ENCODE measurements at places on chromosomes 16 and 17.

GRCh38 chr16:89721546-89722391 lies 432 bp downstream of the ZNF276 start:
- DNase-seq, result peak; percentile 49

- no peak for DNase-seq
Measured at GRCh38 chr16:87057951-87058560, 259.1 kb downstream of the C16orf95 start.

DNA sequence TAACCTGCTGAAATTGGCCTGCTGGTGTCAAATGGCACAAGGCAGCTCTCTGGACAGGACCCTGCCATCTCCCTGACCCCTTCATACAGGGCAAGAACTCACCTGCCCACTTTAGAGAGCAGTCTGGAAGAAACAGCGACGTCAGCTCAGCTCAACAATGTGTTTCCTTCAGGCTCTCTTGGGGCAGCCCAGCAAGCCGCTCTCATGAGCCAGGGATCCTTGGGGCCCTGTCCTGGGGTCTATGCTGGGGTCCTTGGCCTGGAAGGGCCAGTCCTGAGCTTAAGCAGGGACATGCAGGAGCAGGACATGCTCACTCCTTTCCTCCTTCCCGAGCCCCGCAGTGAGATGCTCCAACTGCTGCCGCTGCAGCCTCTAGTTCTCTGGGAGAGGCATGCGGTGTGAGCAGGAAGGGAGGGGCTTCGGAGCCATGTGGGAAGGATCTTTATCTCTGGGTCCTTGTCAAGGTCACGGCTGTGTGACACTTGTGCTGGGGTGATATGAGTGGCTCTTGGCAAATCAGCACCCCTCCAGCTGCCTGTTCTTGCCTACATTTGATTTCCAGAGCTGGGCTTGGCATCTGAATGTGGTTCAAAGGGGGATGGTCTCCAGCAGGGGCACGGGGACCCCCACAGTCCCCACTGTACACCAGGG lies 3.4 kb downstream of the C1QTNF1 start:
- no peak for DNase-seq

DNA sequence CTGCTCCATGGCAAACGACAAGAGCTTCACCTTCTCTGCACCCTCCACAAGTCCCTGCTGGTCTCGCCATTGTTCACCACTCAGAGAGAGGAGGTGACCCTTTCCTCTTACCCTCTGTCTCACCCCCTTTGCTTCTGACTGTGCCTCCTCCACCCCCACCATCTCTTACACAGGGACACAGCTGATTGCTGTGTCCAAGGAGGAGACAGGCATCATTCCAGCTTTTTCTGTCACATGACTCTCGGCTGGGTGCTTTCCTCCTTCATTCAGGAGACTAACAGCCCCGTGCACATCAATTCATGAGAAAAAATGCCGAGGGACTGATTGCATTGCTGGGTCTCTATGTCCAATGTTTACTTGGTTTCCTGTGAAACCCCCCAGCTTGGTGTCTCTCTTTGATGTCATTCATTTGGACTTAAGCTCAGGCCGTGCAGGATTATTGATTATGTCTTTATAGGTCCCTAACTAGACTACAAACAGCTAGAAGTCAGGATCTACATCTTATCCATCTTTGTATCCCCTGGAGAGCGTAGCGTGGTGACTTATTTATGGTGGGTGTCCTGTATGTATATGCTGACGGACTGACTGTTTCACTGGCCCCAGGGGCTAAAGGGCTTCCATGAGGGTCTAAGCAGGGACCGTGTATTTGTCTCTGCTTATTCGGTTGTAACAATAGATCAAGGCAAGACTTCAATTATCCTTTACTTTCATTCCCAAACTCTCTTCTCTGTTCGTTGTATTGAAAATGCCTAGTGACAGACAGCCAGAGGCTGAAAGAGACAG lies 82.2 kb upstream of the CDH13 start:
- DNase-seq, result no peak

- DNase-seq, result no peak
Measured at GRCh38 chr16:68487203-68487514, 38.9 kb upstream of the SMPD3 start.

- no peak for DNase-seq
Measured at GRCh38 chr17:2947996-2948550, 115.3 kb downstream of the OR1D5 start.

DNA sequence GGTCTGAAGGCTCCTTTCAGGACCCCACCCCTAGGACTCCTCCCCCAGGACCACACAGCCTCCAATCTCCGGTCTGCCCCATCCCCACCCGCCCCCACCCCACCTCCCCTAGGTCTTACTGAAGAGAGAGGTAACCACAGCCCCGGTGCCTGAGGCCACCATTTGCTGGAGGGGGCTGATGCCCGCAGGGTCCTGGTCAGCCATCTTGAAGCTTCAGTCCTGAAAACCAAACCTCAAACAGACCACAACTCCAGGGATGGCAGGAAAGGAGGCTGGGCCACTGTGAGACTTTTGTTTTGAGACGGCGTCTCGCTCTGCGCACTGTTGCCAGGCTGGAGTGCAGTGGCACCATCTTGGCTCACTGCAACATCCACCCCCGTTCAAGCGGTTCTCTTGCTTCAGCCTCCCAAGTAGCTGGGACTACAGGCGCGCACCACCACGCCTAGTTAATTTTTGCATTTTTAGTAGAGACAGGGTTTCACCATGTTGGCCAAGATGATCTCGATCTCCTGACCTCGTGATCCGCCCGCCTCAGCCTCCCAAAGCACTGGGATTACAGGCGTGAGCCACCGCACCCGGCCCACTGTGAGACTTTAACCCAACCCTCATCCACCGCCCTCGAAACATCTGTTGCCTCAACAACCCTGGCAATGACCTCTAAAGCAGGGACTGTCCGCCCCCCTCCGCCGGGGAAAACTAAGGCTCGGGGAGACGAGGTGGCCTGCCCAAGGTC lies 1.1 kb downstream of the SLC25A39 start:
- no peak for DNase-seq

- no peak for DNase-seq
Measured at GRCh38 chr17:58639681-58640080, 52.2 kb downstream of the TEX14 start.

DNA sequence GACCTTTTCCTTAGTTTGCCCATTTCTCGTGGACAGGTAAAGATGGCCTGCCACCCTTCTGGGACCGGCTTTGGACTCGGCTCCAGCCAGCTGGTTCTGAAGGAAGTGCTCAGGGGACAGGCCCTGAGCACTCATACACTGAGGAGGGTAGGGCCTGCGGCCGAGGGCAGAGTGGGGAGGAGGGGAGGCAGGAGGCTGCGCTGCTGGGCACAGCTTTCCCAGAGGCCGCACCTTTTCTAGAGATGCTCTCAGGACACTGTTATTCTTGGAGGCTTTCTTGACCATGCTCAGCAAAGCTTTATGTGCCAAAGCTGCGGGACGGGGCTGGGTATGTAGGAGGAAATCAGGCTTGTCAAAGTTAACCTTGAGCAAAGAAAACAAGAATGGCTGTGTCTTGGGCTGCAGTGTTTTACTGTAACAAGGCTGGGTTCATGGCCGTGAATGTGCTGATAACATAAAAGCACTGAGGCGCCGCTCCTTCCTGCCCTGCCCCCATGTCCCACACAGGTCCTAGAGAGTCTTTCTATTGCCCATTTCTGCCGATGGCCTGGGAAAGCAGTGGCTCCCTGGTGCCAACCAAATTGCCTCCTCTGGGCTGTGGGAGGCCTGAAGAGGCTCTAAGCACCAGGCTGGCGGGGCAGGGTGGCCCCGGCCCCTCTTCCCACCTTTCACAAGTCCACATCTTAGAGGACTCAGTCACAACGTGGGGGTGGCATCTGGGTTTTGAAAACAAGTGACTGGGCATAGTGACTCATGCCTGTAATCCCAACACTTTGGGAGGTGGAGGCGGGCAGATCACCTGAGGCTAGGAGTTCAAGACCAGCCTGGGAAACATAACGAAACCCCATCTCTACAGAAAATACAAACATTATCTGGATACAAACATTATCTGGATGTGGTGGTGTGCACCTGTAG lies 22.3 kb upstream of the TIMP2 start:
- DNase-seq, result no peak

DNA sequence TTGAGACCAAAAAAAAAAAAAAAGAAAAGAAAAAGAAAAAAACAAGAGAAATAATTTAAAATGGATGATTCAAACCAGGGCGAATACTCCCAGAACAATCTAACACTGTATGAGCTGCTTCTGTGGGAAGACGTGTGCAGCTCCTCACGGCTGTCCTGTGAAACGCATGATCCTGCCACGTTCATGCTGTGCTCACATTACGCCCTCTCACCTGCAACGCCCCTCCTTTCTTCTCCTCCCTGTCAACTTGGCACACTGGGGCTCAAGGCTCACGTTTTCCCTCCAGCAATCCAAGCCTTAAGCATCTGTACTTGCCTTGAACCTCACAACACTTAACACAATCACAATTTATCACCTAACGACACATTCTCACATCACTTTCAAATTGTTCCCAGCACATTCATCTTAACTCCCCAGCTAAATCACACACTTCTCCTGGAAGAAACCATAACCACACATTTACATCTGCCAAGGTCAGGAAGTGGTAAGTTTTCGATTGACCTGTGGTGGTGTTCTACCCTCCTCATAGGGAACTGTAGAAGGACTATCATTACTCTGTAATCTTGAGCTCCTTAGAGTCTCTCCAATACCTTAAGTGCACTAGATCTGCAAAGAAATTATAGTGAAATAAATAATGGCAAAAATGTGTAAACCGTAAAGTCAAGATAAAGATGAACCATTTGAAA lies 29.1 kb downstream of the MBTPS1 start:
- DNase-seq, result no peak

DNA sequence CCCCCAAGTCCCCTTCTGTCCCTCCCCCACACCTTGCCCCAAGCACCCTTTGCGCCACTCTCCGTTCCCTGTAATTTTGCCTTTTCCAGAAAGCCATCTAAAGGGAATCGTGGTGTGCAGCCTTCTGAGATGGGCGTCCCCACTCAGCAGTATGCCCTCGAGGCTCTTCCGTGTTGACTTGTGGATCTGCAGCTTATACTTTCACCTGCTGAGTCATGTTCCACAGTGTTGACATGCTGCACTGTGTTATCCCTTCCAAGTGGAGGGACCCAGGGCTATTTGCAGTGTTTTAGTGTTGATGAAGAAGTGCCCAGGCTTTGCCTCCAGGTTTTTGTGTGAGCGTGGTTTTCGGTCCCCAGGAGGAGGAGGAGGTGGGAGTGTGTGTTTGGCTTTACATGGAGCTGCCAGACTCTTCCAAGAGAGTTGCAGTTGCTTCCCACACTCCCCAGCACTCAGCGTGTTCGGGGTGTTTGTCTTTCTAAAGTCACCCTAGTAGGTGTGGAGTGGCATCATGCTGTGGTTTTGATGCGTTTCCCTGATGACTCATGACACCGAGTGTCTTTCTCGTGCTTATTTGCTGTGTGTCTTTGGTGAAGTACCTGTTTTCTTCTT lies 32.1 kb upstream of the JPT2 start:
- no peak for DNase-seq

GRCh38 chr17:52790359-52790955 lies 631.9 kb upstream of the CA10 start:
- no peak for DNase-seq

- no peak for DNase-seq
Measured at GRCh38 chr17:3911271-3912053, 4.8 kb downstream of the P2RX1 start.

GRCh38 chr16:648071-648780 lies 939 bp upstream of the WDR90 start:
- peak; percentile 34 for DNase-seq

DNA sequence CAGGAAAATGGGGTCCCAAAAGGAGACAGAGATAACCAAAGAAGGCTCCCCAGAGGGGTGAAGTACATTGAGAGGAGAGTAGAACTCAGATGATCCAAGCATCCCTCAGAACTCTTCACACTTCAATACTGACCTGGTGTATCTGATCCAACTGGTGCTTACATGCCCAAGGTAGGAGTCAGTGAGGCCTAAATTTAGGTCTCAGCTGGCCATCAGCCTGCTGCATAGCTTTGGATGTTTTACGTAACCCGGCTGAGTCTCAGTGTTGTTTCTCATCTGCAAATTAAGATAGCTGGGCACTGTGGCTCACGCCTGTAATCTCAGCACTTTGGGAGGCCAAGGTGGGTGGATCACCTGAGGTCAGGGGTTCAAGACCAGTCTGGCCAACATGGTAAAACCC lies 11.6 kb upstream of the GOSR2 start:
- DNase-seq, result no peak

DNA sequence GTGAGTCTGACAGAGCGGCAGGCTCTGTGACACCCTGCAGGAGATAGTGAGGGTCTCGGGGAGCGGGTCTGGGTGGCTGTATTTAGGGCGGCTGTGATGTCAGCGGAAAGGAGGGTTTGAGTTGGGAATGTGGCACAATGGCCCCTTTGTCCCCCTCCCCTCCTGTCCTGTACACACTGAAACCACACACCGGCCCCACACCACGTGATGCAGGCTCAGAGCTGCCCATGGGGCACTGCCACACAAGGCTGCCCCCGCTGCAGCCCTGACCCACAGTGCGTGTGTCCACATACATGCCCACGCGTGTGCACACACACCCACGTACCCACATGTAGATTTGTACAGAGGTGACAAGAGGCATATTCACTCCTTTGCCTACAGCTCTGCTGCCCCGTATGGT lies 15.3 kb downstream of the SGCA start:
- DNase-seq, result no peak

- peak; percentile 22 for DNase-seq
Measured at GRCh38 chr16:74999609-75000480, 1.0 kb downstream of the ZNRF1 start.

- DNase-seq, result no peak
Measured at GRCh38 chr17:48155889-48156611, 48.5 kb downstream of the SNX11 start.
